Caco-2 (cell line): ENCODE measurements at places on chromosomes 7 and 10. TPM values are rescaled to one million over a fixed set of nuclear protein-coding genes. Genes with fewer than 3 reads are reported as not detected.

STEAP1 gene
- total RNA-seq = 30.2 and 33.6 TPM in 2 replicates

DCLRE1A gene
- 13.3 and 13.5 TPM in 2 replicates for total RNA-seq

- H3K36me3 ChIP-seq = no peaks in the 10 kb centered on the region
- DNase-seq = peak; percentile 78
- peak overlapping the region; percentile 99 for H3K27ac ChIP-seq
- H3K4me3 ChIP-seq = no peak overlapping the region
These were observed 4.4 kb upstream of the ARID5B start for GRCh38 chr10:61896854-61897661.

DNA sequence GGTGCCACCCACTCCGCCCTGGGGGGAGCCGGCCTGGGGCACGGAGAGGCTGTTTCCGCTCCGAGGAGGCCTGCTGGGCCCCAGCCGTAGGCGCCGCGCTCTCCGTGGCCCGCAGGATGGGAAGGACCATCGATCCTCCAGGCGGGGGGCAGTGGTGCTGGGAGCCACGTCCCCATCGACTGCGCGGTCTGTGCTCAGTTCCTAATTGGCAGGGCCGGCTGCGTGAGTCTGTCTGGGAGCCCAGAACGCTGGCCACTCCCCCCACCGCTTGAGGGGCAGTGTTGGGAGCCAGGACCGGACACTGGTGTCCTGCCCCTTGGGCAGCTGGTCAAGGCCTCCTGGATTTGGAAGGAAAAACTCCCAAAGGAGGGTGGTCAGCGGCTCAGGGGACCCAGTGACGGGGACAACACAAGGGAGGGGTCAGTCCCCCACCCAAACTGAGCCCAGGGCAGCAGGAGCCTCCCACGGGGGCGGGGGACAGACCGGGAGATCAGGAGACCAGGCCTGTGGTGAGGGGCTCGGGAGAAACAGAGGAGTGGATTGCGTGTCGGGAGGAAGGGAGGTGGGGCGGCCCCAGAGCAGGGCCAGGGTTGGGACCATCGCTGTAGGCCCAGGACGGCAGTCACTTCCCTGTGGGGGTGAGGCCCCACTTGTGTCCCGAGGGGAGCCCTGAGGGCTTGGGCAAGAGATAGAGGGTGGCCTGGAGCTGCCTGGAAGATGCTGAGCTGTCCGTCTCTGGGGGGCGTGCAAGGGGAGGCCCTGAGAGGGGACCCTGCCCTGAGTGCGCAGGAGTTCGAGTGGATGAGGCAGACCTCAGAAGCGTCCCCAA, 89.0 kb downstream of the UNCX start:
- no peak for DNase-seq
- no peaks in the 10 kb centered on the region for H3K4me1 ChIP-seq
- H3K4me3 ChIP-seq = no peak overlapping the region
- H3K27ac ChIP-seq = no peak overlapping the region
- no peaks in the 10 kb centered on the region for H3K27me3 ChIP-seq
- H3K36me3 ChIP-seq = no peaks in the 10 kb centered on the region

DNA sequence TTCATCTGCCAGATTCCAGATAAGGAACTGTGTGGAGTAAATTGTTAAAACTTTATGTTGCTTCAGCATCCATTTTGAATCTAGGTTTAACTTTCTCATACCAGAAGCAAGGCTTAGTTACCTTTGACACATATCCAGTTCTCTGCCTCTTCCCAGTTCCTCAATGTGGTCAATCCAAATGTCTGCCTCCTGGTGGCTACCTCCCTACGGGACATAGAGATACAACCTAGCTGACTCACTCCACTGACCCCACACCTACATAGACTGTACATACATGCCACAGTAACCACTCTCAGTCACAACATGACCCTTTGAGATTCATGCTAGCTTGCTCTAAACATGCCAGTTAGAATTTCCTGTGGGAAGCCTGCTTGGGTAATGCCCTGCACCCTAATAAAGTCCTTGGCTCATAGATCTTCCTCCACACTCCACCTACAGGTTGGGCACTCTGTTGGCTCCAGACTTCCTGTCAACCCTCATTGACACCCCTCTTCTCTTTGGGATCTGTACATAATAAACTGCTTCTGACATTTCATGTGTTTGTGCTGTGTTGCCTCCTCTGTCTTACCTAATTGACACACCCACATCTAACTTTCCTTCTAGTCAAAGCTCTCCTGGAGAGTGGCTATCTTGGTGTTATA, 278.1 kb downstream of the HTR7 start:
- DNase-seq = peak; percentile 38
- H3K4me1 ChIP-seq = no peaks in the 10 kb centered on the region
- no peaks in the 10 kb centered on the region for H3K36me3 ChIP-seq
- H3K27me3 ChIP-seq = no peaks in the 10 kb centered on the region
- no peak overlapping the region for H3K27ac ChIP-seq
- no peak overlapping the region for H3K4me3 ChIP-seq

DNA sequence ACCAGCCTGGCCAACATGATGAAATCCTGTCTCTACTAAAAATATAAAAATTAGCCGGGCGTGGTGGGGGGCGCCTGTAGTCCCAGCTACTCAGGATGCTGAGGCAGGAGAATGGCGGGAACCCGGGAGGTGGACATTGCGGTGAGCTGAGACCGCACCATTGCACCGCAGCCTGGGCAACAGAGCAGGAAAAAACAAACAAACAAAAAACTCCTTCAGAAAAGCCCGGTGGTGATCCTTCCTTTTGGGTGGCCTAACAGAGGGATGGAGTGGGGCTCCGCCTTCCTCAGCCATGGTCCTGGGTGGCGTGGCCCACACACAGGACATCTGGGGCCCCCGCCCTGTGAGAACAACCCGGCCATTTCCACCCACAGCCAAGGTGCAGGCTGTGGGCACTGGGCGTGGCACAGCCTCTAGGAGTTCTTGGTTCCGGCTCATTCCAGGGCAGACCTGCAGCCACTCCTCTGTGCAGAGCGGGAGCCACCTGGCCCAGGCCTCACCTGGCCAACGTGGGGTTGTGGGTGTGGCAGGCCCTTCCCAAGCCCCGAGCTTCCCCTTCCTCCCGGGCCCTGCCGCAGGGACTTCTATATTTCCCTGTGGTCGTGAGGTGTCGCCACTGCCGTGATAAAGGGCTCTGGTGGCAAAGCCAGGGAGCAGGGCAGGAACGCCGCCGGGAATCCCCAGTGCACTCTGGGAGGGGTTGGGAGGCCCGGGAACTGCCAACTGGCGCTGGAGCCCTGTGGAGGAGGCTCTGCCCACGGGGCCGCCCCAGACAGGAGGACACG, 37.6 kb downstream of the GET4 start:
- H3K4me1 ChIP-seq = no peaks in the 10 kb centered on the region
- no peak overlapping the region for H3K27ac ChIP-seq
- H3K4me3 ChIP-seq = no peak overlapping the region
- no peaks in the 10 kb centered on the region; the same call in 1 of the 2 replicates for H3K36me3 ChIP-seq
- no peaks in the 10 kb centered on the region for H3K27me3 ChIP-seq
